Stimulated activated CD4-positive, alpha-beta T cell treated with anti-CD3 and anti-CD28 coated beads, Interleukin-4, amount 100 ng/mL, for 1 hour (primary cell): ENCODE measurements at places on chromosomes 11 and 22.

DNA sequence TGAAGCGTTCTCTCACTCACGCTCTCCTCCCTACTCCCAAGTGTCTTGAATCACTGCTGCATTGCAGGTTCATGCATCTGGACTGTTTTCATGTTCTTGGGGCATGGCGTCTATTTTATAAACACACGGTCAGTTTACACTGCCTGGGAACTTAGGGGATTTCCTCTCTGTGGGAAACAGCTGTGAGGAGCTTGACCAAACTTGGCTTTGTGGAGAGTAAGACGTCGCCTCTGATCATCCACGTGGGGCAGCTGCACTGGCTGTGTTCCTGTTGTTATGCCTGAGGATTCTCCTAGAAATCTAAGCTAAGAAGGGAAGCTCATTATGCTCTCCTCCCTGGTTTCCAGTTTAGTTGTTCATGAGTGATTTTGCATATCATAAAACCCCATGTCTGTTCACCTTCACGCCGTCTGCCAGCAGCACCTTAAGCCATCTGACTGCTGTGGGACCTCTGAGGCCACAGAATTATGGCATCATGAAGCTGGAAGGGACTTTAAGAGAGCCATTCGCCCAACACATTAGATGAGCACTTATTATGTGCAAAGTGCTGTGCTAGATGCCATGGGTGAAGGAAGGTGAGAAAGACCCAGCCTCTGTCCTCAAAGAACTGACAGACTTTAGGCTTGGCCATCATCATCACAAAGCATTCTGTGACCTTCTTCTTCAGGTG is 38.8 kb upstream of the POU2AF1 start:
- no peak for DNase-seq

DNA sequence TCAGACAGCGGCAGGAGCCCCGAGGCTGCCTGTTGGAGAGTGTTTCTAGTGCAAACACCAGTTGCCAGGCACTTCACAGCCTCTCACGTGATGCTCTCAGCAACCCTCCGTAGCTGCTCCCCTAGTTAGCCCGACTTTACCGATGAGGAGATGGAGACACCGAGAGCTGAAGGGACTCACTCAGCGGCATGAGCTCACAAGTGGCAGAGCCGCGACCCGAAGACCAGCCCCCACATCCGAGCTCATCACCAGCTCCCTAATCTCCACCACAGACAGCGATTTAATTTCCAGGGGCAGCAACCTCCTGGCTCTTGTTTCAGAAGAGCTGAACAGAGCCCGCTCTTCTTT is 28.7 kb upstream of the RTL6 start:
- no peak for DNase-seq

- DNase-seq: peak; percentile 9
Observed at GRCh38 chr22:26592421-26592891, 2.5 kb upstream of the TPST2 start.

- peak; percentile 40 for DNase-seq
Observed at GRCh38 chr11:64181506-64182411, 4.2 kb upstream of the STIP1 start.

GRCh38 chr22:46596819-46597218 is 23.4 kb upstream of the GRAMD4 start:
- no peak for DNase-seq

GRCh38 chr11:93024369-93024768 is 54.9 kb downstream of the MTNR1B start:
- no peak for DNase-seq

GRCh38 chr11:93942176-93942575 is 79.0 kb upstream of the HEPHL1 start:
- no peak for DNase-seq
